Fibroblast of skin of left biceps (primary cell): ENCODE measurements at places on chromosomes 4 and X.

- no peak for DNase-seq
These were observed 830.8 kb downstream of the ADGRL3 start for GRCh38 chr4:62030958-62031357.

- DNase-seq = no peak
These were observed 37.9 kb upstream of the TRPC3 start for GRCh38 chr4:121989715-121990114.

GRCh38 chrX:50747471-50747900 is 66.5 kb downstream of the SHROOM4 start:
- peak; percentile 33 for DNase-seq

- no peak for DNase-seq
These were observed 130.9 kb downstream of the CBR4 start for GRCh38 chr4:168879188-168879587.

DNA sequence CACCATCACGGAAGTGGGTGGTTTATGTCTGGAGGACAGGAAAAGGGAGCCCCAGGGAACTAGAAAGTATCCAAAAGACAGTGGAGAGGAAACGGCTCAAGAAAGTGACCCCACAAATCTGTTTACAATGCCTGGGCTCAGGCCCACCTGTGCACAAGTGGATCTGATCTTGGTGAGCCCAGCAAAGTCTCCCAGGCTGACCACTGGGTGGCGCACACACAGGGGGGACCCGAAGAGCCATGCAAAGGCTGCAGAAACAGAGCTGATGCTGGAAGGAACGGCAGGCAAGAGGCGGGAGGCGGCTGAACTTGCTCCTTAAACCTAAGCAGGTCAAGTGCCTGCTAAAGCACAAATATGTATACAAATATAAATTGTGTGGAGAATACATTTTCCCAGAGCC is 9.6 kb downstream of the HAUS7 start:
- no peak for DNase-seq

- DNase-seq = no peak
These were observed 43.9 kb downstream of the CYSLTR1 start for GRCh38 chrX:78283511-78283910.

- DNase-seq = peak; percentile 44
These were observed 496.3 kb downstream of the PDGFC start for GRCh38 chr4:156475322-156475721.

- DNase-seq = no peak
These were observed 662.6 kb upstream of the CPEB2 start for GRCh38 chr4:14339715-14340114.

GRCh38 chr4:142373610-142374009 is 472.5 kb downstream of the INPP4B start:
- no peak for DNase-seq

DNA sequence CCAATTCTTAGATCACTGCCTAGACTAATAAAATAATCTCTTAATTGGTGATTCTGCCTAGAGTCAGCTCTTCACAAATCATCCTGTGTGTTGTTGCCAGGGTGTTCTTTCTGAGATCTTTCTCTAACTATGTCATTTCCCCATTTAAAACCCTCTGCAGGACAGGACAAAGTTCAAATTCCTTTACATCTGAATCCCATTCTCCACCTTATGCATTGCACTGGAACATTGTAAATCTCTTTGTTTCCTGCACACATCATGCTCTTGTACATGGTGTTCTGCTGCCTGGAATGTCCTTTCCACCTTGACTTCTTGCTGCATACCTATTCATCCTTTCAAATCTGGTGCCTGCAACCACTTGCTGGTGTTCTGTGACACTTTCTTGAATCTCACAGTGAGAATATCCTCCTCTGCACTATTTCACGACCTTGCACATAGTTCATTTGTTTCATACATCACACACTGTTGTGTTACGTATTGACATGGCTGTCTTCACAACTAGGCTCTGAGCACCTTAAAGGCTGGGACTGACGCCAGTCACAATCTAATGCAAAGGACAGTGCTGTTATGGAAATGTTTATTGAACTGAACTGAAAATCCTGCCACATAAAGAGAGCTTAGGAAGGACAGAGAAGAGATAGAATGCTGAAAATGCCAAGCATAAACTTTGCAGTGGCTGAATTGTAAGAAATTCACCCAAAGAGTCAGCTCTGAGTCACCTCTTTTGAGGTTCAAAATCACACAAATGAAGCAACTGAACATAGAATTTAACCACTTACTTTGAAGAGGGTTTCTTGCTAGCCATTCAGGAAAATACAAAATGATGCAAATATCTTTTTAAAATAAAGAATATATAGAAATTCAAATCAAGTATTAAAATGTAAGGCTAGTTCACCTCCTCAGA is 26.4 kb upstream of the SMIM14 start:
- no peak for DNase-seq
